ENCODE measurements at places on chromosomes 13 and 19.

GRCh38 chr19:30668521-30669155 is 296.5 kb downstream of the ZNF536 start:
- DNase-seq = no peak

- no peak for DNase-seq
Observed at GRCh38 chr19:5037936-5038335, 69.0 kb downstream of the KDM4B start.

- no peak for DNase-seq
Observed at GRCh38 chr13:92590503-92590908, 636.1 kb upstream of the GPC6 start.

- no peak for DNase-seq
Observed at GRCh38 chr13:99926014-99926731, 45.4 kb downstream of the ZIC5 start.

All from activated T-cell treated with anti-CD3 and anti-CD28 coated beads, Interleukin-2, amount 50 U/mL, for 4 hours (primary cell).